NCI-H748 treated with DMSO at 0.1 percent for 48 hours (cell line): ENCODE measurements at places on chromosomes 2 and 18.

DNA sequence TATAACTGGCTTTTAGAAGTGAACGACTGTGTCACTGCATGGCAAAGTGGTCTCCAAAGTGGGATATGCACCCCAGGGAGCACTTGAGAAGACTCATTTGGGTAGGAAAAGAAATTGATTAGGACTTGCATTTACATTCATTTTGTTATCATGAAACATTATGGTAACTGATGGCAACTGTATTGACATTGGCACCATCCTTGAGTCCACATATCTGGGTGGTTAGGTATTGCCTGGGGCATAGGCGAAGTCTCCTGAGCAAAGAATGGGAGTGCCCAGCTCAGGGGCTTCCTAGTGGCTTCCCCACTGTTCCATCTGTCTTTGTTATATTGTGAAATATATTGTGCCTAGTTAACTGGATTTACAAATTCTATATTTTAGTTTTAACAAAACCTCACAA is 29.2 kb downstream of the SPATS2L start:
- no peak for DNase-seq

DNA sequence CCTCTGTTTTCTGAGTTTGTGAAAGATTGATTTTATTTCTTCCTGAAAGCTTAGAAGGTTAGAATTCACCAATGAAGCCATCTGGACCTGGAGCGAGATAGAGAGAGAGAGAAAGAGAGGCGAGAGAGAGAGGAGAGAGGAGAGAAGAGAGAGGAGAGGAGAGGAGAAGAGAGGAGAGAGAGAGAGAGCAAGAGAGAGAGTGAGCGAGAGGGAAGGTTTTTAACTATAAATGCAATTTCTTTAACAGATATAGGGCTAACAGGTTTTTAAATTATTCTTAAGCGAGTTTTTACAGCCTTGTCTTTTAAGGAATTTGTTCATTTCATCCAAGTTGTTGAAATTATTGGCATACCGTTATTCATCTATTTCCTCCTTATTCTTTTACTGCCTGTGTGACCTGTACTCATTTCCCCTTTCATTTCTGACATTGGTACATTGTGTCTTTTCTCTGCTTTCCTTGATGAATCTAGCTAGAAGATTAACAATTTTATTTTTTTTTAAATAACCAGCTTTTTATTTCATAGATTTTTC is 56.1 kb downstream of the BABAM2 start:
- DNase-seq = no peak

DNA sequence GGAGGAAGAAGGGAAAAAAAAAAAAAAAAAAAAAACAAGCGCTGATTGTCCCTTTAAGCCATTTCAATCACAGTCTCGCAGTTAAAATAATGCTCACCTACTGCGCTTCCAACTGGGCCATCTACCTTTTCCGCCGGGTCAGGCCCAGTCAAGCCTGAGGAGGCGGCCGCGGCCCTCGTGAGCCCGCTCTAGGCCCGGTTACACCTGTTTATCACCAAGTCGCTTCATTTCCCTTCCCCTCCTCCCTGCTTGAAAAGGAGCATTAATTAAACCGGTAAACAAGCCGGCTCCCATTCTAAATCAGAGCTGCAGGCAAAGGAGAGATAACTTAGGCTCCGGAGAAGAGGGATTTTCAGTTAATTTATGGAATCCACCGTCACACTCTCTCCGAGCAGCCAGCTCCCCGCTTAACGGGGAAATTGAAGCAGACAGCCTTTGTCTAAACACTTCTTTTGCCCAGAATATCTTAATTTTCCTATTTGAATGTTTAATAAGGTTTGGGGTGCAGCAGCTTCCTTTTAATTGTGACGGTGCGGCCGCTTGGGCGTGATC is 140.1 kb upstream of the SIX3 start:
- DNase-seq = no peak

- no peak for DNase-seq
These were observed 123.1 kb downstream of the PRPF40A start for GRCh38 chr2:152594022-152594766.

GRCh38 chr18:50461251-50461650 is 86.4 kb downstream of the SKA1 start:
- no peak for DNase-seq

- DNase-seq = no peak
These were observed 37.8 kb upstream of the CCDC195 start for GRCh38 chr2:224753743-224754540.

DNA sequence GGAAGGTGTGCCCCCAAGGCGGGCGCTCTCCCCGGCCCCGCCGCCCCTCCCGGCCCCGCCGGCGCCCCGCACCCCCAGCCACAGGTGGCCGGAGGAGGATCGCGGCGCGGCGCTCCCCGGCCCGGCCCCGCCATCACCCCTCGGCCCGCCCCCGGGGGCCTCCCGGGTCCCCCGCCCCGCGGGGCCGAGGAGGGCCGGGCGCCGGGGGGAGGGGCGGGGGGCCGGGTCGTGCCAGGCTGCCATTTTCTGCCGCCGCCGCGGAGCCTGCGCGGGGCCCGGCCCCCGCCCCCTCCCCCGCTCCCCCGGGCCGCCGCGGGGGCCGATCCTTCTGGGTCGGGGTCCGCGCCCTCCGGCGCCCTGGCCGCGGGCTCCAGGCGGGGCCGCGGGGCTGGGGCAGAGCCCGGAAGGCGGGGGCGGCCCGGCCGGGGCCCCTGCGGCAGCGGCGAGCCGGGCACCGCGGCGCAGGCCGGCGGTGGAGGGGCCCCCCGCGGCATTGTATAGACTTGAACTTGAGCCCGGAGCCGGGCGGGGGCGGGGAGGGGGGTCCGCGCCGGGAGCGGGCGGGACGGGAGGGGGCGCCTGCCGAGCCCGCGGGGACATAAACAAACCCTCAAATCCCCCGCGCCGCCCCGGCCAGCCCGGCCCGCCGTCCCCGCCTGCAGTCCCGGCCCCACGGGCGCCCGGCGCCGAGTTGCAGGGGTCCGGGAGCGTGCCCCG is 556 bp downstream of the DNMT3A start:
- no peak for DNase-seq

DNA sequence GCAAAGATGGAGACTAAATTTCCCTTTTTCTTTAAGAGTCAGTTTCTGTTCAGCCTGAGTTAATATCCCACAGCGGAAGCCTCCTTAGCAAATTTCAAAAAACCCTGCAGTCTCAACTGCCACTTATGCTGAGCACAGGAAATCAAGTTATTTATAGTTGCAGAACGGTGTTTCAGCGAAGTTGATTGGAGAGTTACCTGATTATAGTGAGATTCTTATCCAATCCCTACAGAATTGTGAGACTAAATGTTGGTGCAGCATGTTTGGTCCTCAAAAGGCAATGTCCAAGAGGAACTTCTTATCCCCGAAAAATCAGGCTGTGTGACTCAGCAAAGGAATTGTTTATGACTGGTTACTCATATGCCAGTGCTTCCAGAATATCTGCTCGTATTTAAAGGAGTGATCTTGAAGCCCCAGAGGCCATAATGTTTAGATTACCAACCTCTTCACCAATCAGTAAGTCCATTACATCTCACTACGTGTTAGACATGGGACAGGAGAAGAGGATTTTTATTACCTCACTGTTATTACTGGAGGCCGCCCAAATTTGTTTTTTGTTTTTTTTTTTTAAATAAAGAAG is 67.9 kb downstream of the LRRFIP1 start:
- DNase-seq = no peak

GRCh38 chr2:55200416-55200815 is 31.7 kb downstream of the CLHC1 start:
- DNase-seq = no peak

DNA sequence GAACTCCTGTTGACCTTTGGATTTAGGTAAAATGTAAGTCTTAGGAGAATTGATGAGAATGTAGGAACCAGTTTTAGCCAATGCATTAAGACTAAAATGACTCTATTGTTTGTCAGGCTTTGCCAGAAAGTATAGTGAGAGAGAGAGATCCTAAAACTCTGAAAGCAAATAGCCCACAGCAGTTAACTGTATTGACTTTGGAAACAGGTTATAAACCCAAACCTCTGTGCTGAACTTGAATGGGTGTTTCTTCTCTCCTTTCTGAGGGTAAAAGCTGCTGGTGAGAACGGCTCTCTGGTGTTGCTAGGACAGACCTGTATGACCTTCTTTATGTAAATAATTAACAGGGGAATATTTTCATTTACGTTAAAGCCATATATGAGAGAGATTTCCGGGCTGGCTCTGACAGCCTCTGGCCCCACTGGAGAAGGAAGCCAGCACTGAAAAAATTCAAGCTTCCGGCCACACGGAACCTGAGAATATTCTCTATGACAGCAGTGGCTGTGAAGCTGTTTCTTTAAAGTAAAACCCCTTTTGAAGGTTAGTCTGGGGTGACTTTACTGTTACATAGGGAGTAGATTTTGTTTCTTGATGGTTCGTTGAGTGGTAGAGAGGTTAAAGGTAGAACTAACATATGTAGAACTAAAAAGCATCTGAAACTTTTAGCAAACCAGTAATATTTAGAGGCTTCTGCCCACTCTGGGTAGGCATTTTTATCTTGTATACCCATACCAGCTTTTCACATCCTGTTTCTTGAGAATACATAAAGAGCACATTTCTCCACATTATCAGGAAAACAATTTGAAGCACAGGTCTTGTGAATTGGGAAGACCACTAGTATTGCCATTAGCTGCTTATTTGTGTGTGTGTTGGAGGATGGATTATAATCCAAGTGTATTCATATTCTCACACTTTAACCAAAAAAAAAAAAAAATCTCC is 123.8 kb downstream of the SPTBN1 start:
- peak; percentile 17 for DNase-seq

DNA sequence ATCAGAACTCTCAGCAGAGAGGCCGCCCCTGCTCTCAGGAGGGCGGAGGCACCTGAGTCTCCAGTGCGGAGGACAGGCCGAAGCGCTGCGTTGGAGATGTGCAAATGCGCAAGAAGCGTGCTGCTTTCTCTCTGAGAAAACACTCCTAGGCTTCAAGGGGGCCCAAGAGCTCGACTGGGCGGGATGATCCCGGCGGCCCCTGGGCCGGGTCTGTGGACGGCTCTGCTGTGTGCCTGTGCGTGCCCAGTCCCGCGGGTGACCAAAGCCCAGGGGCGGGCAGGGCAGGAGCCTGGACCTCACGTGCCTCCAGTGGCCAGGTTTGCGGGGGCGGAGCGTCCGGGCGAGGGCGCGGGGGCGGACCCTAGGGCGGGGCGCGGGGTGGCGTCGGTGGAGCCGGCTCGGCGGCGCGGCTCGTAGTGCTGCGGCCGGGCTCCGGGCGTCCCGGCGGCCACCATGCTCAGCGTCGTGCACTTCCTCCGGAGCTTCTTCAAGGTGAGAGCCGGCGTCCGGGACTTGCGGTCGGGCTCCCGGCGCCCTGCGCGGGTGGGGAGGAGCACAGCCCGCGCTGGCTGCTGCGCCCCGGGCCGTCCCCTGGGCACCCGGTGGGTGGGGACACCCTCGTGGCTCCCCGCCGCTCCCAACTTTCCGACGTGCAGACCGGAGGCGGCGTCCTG is at the start of gene ARHGEF4:
Gene ARHGEF4 (plus strand): TSS at position 414 of the 674 bp plus-strand sequence. CDS start 40 bp downstream, at position 454.
- no peak for DNase-seq

DNA sequence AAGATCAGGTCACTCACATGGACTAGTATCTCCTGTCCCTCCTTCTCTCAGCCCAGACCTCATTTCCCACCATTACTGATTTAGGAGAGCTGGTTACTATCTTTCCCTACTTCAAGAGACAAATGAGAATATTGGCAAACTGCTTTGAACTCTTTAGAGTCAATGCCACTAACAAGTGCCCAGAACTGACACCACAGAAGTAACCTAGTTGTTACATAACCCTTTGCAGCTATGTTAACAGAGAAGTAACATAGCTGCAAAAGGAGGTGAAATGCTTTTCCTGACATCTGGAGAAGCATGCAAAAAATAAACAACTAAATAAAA is 30.0 kb downstream of the TGFA start:
- DNase-seq = no peak

DNA sequence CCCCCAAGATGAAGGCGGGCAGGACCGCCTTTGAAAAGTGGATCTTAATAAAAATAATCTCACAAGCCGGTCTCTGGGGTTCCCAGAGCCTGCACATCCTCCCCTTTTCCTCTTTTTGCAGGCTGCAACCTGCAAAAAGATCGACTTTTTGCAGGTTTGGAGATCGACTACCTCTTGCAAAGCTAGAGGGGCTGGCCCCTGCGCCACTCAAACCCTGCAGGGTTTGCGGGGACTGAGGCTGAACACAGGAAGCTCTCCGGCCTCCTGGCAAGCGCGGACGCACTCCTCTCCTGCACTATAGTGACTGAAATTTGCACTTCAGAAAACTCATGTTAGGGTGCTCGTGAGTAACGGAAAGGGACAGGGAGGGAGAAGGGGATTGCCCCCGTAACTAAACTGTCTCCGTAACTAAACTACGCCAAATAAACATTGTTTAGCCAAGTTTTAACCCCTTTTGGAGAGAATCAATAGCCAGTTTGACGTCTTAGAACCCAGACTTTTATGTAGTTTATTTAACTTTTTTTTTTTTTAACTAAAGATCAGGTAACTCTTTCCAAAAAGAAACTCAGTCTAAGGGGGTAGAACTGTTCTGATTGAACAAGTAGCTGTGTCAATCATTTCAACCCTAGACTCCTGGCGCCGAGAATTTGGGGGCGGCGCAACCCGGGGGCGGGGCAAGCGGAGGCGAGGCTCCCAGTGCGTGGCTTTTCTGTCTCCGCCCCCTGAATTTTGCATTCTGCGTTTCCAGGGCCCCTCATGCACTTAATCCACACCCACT is 2.5 kb downstream of the IGFBP5 start:
- DNase-seq = peak; percentile 92

GRCh38 chr18:50006470-50007046 is 188.4 kb downstream of the MYO5B start:
- DNase-seq = no peak

DNA sequence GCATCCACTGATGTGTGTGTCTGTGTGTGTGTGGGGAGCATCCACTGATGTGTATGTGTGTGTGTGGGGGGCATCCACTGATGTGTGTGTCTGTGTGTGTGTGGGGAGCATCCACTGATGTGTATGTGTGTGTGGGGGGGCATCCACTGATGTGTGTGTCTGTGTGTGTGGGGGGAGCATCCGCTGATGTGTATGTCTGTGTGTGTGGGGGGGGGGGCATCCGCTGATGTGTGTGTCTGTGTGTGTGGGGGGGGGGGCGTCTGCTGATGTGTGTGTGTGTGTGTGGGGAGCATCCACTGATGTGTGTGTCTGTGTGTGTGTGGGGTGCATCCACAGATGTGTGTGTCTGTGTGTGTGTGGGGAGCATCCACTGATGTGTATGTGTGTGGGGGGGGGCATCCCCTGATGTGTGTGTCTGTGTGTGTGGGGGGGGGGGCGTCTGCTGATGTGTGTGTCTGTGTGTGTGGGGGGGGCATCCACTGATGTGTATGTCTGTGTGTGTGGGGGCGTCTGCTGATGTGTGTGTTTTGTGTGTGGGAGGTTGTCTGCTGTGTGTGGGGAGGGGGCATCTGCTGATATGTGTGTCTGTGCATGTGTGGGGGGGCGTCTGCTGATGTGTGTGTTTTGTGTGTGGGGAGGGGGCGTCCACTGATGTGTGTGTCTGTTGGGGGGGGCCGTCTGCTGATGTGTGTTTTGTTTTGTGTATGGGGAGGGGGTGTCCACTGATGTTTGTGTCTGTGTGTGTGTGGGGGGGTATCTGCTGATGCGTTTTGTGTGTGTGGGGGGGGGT is 125.9 kb downstream of the NFATC1 start:
- DNase-seq = no peak

- DNase-seq = peak; percentile 71
These were observed at the start of gene RBBP8 for GRCh38 chr18:22933206-22933965. Gene RBBP8, plus strand, starts transcription at chr18:22933328. Its CDS starts 3,524 bp downstream, at chr18:22936852.

- no peak for DNase-seq
These were observed 239.7 kb upstream of the FBXO11 start for GRCh38 chr2:48145845-48146452.

- DNase-seq = peak; percentile 19
These were observed 495.8 kb downstream of the NRXN1 start for GRCh38 chr2:50535971-50536759.

- no peak for DNase-seq
These were observed 309.1 kb upstream of the CYRIA start for GRCh38 chr2:16974688-16975087.

GRCh38 chr2:529424-529823 is 147.8 kb downstream of the TMEM18 start:
- DNase-seq = peak; percentile 51
